ENCODE measurements at places on chromosomes 5 and 9. TPM values are rescaled to one million over a fixed set of nuclear protein-coding genes. Genes with fewer than 3 reads are reported as not detected.

- H3K27ac ChIP-seq, result peak overlapping the region; percentile 89
- H3K4me1 ChIP-seq, result peaks cover 63% of the 10 kb centered on the region
- DNase-seq, result no peak
- H3K4me3 ChIP-seq, result no peak overlapping the region
- no peaks in the 10 kb centered on the region for H3K36me3 ChIP-seq
Observed at GRCh38 chr5:10702040-10702629, 58.9 kb downstream of the DAP start.

GRCh38 chr9:109868207-109868606 lies 88.2 kb downstream of the PALM2AKAP2 start:
- H3K4me1 ChIP-seq, result no peaks in the 10 kb centered on the region
- H3K36me3 ChIP-seq, result no peaks in the 10 kb centered on the region
- DNase-seq, result no peak

The PTGES2 gene
- polyA plus RNA-seq, result 78.5 TPM

GRCh38 chr5:116075191-116075831 lies 9.5 kb upstream of the COMMD10 start:
- no peak for DNase-seq
- no peaks in the 10 kb centered on the region for H3K4me1 ChIP-seq
- no peaks in the 10 kb centered on the region for H3K36me3 ChIP-seq
- H3K27me3 ChIP-seq, result no peaks in the 10 kb centered on the region

The CPEB4 gene
- polyA plus RNA-seq, result 11.6 TPM

The SLC1A3 gene
- 1.2 TPM for polyA plus RNA-seq

The PCDHB14 gene
- polyA plus RNA-seq, result 2.8 TPM

GRCh38 chr5:107474716-107475489 lies 195.8 kb downstream of the EFNA5 start:
- H3K27me3 ChIP-seq, result no peaks in the 10 kb centered on the region
- no peak overlapping the region for H3K4me3 ChIP-seq
- H3K36me3 ChIP-seq, result no peaks in the 10 kb centered on the region
- H3K4me1 ChIP-seq, result peaks cover 11% of the 10 kb centered on the region
- H3K27ac ChIP-seq, result no peak overlapping the region

The FAM200C gene
- polyA plus RNA-seq, result 2.5 TPM

The NR6A1 gene
- polyA plus RNA-seq, result 3.0 TPM

The CER1 gene
- 0.12 TPM for polyA plus RNA-seq

GRCh38 chr9:116309900-116310611 lies 156.5 kb downstream of the PAPPA start:
- H3K4me3 ChIP-seq, result no peak overlapping the region
- no peaks in the 10 kb centered on the region for H3K4me1 ChIP-seq
- H3K36me3 ChIP-seq, result no peaks in the 10 kb centered on the region
- DNase-seq, result no peak
- no peaks in the 10 kb centered on the region for H3K27me3 ChIP-seq
- H3K27ac ChIP-seq, result no peak overlapping the region

The CDHR2 gene
- polyA plus RNA-seq, result 0.23 TPM

GRCh38 chr5:131252824-131253171 lies 11.1 kb upstream of the CDC42SE2 start:
- no peaks in the 10 kb centered on the region for H3K27me3 ChIP-seq
- no peak overlapping the region for H3K27ac ChIP-seq
- H3K36me3 ChIP-seq, result no peaks in the 10 kb centered on the region
- H3K4me1 ChIP-seq, result no peaks in the 10 kb centered on the region
- no peak overlapping the region for H3K4me3 ChIP-seq

GRCh38 chr5:96024683-96025475 lies 63.2 kb upstream of the ELL2 start:
- no peaks in the 10 kb centered on the region for H3K27me3 ChIP-seq
- no peak for DNase-seq
- H3K36me3 ChIP-seq, result no peaks in the 10 kb centered on the region
- peak overlapping the region; percentile 61 for H3K27ac ChIP-seq
- H3K4me3 ChIP-seq, result no peak overlapping the region
- H3K4me1 ChIP-seq, result peaks cover 20% of the 10 kb centered on the region

The VLDLR gene
- polyA plus RNA-seq, result 7.4 TPM

DNA sequence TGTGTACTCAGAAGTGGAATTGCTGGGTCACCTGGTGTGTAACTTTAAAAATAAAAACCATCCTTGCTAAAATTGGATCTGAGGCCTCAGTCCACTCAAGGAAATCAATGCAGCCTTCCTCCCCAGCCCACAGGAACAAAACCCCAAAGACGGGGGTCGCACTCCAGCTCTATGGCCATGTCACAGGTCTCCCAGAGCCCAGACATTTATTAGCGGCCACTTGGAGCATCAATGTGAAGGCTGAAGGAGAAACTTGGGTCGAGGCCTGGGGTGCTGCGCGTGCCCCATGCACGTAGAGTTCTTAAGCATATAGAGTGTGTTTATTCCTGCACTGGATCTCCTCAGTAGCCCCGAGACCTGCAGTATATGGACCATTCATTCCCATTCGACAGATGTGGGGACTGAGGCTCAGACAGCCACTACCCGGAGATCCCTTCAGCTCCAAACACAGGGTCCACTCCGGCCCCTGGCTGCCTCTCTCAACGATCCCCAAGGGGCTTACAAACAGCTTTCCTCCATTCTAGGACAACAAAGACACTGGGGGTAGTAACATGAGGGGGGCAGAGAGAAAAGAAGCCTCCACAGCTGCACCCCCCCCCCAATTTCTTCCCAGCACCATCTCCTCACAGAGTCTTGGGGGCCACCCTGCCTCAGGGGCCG lies 14.3 kb upstream of the OLFM1 start:
- no peaks in the 10 kb centered on the region for H3K27me3 ChIP-seq
- no peak for DNase-seq
- H3K27ac ChIP-seq, result no peak overlapping the region
- H3K4me3 ChIP-seq, result no peak overlapping the region
- H3K4me1 ChIP-seq, result no peaks in the 10 kb centered on the region

The SPATA31E1 gene
- 0.02 TPM for polyA plus RNA-seq

DNA sequence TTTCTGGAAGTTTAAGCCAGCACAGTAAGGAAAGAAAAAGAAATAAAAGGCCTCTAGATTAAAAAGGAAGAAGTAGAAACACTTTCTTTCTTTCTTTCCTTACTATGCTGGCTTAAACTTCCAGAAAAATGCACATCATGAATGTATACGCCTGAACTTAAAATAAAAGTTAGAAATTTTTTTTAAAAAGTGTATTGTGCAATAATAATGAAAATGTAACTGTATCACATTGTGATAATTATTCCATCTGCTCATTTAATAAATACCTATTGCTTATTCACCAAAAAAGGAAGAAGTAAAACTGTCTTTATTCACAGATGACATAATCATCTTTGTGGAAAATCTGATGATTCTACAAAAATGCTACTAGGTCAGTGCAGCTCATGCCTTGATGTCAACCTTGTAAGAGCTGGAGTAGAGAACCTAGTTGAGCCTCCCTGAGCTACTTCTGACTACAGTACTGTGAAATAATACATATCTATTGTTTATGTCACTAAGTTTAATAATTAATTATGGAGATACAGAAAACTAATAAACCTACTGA lies 49.4 kb downstream of the MCTP1 start:
- H3K27me3 ChIP-seq, result no peaks in the 10 kb centered on the region
- no peak overlapping the region for H3K27ac ChIP-seq
- no peak for DNase-seq
- no peaks in the 10 kb centered on the region for H3K36me3 ChIP-seq
